CD4-positive, alpha-beta T cell treated with Interleukin-1 beta for 1 hour (primary cell): ENCODE measurements at places on chromosomes 1 and 21.

GRCh38 chr1:174160109-174160473 lies 771 bp downstream of the RABGAP1L start:
- no peak for DNase-seq

GRCh38 chr1:6183520-6183989 lies 3.4 kb upstream of the CHD5 start:
- DNase-seq = no peak

- no peak for DNase-seq
Observed at GRCh38 chr21:18387994-18388393, 15.6 kb downstream of the TMPRSS15 start.

DNA sequence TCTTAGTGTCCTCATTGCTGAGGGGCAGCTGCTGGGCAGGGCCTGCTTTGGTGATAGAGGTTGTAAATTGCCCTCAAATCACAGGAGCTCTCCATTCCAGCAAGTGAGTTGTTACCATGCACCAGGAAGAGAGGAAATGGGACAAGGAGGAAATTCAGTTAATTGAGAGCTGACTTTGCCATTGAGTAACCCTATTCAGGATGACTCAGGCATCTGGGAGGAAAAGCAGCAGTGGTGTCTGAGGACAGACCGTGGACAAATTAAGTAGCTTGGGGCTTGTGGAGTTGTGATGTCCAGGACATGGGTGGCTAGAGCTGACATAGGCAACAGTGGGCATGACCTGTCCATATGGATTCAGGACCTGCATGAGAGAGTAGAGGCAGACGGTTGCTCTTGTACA lies 5.9 kb downstream of the ARHGEF10L start:
- DNase-seq = no peak

GRCh38 chr1:59705466-59706302 lies 109.1 kb upstream of the HOOK1 start:
- no peak for DNase-seq

DNA sequence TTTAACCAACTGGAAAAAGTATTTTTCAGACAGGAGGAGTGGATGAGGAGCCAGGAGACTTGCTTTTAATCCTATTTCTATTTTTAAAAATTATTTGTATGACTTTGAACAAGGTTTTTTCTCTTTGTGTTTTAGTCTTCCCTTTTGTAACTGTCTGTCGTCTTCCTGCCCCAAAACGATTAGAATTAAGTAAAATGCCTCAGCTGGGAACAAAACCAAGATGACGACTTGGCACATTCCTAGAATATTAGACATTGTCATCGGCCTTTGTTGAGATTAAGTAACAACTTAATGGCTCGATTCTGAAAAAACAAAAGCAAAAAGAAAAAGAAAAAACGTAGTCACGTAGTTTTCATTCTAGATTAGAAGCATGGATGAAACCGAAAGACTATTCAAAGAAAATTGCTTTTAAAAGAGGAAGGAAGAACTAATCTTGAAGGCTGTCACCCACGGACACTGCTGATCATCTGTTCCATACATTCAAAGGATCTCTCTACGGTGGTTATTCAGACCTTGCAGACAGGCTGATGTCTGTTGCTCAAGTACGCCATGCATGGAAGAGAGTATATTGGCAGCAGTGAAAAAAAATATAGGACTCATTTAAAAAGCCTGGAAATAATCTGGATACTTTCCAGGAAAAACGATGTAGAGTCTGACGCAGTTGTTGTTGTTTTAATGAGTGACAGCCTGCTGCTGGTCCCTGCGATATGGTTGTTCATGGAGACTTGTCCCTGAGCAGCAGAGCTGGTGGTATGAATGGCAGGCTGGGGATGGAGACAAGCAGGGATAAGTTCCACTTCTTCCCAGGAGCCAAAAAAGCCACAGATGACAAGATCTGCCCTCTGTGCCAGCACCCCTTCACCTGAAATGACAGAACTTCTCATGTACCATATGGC lies 16.8 kb downstream of the GNG4 start:
- no peak for DNase-seq

DNA sequence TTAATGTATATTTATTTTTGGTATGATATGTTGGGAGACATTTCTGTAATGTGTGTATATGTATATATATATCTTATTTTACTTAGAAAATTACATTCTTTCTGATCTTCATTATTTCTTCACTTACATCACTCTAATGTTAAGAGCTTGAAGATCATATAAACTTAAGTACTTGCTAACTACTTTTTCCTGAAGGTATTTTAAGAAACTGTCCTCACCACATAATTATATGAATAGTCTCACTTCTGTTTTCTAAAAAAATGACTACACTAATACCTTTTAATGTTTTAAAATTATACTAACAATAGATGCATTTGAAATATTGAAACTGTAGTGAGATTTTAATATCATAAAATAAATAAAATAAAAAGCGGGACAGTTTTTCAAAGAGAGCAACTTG lies 377.1 kb downstream of the LRRIQ3 start:
- DNase-seq = no peak

DNA sequence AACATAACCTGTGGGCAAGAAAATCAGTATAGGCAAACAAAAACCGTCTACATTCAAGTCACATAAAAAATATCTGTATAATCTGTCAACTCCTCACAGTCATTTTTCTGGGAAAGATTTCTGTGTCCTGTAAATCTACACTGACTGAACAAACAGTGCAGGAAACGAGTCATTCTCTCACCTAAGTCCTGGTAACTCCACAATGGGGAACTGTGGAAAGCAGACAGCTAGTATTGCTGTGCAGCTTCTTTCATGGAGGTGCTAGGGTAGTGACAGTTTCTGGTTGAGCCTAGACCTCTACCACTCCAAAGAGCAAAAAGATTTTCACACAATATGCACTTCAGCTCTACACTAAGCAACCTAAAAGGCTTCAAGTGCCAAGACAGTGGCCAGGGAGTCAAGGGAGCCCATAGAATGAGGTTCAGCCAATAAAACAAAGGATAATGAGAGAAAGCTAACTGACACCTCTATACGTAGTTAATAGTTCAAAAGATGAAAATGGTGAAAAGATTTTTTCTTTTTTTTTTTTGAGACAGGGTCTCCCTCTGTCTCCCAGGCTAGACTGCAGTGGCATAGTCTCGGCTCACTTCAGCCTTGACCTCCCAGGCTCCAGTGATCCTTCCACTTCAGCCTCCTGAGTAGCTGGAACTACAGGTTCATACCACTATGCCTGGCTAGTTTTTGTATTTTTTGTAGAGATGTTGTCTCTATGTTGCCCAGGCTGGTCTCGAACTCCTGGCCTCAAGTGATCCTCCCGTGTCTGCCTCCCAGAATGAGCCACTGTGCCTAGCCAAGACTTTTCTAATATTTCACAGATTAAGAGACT lies 5.5 kb downstream of the PTP4A2 start:
- DNase-seq = no peak

GRCh38 chr1:240098534-240098933 lies 6.9 kb downstream of the FMN2 start:
- DNase-seq = no peak

DNA sequence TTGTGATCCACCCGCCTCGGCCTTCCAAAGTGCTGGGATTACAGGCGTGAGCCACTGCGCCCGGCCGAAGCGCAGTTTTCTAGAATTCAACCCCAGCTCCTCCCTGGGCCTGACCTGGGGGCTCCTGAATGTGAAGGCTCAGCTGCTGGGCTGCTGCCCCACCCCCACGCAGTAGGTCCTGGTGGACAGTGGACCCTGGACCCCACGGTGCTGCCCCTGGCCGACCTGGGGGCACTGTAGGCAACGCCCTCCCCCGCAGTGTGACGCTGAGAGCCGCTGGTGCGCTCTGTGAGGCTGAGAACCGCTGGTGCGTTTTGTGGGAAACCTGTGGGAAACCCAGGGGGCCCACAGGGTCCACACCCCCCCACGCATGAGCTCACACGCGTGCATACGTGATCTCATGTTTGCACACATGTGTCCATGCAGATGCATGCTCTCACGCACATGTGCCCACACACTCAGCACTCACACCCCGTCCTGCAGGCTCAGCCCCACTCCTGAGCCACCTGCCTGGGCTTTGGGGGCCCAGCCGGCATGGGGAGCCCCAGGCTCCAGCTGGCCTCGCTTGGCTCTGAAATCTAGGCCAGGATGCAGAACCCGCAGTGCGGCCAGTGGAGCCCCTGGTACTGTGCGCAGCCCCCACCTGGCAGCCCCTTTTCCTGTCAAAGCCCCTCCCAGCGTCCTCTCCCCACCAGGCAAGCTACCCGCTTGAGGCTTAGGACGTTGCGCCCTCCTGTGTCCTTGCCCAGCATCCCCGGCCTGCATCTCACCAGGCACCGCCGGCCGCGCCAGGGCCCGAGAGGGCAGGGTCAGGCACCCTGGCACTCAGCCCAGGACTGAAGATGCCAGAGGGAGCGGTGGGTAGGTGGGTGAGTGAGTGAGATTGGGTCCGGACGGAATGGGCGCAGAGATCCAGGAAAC lies 67.7 kb downstream of the COL18A1 start:
- DNase-seq = no peak

- DNase-seq = peak; percentile 87
Observed at GRCh38 chr1:111203681-111204200, 3.3 kb upstream of the DENND2D start.

DNA sequence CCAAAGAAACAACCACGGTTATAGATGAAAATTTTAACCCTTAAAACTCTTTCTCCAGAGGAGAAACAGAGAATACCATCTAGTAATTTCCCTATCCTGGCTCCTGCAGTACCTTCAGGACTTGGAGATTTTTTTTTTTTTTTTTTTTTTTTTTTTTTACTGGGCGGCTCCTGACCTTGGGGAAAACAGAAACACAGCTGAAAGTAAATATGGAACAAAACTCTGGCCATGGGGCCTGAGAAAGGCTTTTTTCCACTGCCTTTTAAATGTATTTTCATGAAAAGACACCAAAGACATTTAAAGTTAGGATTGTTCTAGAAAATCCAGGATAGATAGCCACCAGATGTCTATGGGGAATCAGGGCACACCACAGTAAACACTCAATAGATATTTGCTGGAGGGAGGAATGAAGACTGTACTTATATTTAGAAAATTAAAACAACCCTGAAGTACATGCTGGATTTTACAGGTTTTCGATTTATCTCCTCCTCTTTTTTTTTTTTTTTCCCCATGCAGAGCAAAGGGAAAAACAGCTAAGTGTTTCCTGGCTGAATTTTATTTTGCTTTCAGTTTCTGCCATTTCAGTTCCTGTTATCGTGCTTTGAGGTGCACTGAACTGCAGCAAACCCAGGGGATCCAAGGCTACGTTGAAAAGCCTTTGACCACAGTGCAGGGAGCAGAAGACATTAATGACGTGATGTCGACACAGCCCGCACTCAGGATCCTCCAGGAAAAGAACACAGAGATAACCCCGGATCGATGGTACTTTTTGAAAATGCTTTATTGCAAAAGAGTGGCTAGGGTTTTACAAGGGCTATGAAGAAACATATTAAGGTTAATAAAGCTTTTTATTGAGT lies 35.7 kb upstream of the CNN3 start:
- peak; percentile 32 for DNase-seq

DNA sequence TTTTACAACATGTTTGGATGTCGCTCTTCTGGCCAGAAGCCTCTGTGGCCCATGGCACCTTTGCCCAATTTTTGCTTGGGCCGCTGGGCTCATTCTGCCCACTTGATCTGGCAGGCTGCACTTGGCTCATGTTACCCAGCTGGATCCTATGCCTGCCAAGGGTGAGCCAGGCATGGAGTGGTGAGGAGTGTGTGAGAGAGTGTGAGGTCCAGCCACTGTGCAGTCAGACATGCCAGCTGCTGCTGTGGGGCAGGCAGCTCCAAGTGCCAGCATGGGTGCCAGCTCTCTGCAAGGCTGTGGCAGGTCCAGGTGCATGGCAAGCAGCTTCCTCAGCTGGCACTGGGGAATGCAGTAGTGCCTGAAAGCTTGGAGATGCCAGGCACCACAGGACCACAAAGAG lies 71.0 kb downstream of the EBNA1BP2 start:
- DNase-seq = no peak

GRCh38 chr1:208803011-208803811 lies 559.0 kb upstream of the PLXNA2 start:
- no peak for DNase-seq

DNA sequence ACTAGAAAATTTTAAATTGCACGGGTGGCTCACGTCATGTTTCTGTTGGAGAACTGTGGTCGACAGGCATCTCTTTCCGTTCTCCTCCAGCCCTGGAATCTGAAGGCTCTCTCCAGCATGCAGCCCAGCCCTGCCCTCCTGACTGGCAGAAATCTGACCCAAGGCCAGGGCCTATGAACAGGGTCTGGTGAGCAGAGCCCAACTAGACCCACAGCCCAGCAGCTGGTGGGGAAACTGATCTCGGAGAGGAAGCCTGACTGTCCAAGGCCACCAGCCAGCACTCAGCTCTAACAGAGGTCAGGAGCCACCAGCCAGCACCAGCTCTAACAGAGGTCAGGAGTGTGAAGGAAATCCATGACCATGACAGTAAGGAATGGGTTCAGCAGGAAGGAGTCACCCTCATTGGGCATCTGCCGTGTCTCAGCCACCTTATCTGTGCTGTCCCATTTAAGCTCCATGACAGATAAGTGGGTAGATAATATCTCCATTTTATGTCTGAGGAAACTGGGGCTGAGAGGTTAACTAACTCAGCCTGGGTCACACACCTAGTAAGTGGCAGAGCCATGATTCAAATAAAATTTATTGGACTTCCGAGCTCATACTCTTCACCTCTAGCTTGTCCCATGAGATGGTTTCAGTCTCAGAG lies 20.2 kb upstream of the PKP1 start:
- DNase-seq = no peak

DNA sequence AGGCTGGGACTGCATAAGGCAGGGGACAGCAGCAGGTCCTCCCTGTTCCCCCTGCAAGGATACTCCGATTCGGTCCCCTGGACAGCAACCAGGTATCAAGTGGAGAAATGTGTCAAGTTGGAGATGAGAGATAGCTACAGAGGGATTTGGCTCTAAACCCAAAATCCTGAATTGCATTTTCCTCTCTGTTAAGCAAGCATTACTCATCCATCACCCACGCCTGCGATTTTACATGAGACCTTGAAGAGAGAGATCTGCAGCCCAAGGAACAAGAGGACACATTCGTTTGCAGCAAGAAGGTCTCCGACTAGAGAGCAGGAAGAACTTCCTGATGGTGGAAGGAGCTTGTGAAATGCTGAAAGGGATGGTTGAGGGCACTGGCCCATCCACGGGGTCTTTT lies 21.9 kb downstream of the SYT2 start:
- no peak for DNase-seq

GRCh38 chr1:210826686-210827085 lies 307.3 kb downstream of the KCNH1 start:
- DNase-seq = no peak

- DNase-seq = no peak
Observed at GRCh38 chr1:38500891-38501290, 358.7 kb downstream of the RRAGC start.
